Gastroesophageal sphincter (tissue), 4 donors: ENCODE measurements at places on chromosomes 5 and 9.

GRCh38 chr9:15889555-15889954 lies 336.7 kb downstream of the CCDC171 start:
- no peak for ATAC-seq

DNA sequence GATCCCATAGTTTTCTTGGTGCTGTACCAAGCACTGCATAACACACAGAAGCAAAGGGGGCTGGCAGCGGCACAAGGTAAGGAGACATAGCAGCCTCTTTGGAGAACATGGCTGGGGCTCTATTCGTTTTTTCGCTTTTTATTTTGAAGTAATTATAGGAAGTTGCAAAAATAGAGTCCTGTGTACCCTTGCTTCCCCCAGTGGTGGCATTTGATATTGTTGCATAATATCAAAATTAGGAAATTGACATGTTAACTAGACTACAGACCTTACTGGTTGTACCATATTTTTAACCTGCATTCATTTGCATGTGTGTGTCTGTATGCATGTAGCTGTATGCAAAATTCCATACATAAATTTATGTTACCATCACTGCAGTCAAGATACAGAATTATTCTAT lies 6.6 kb upstream of the UBQLN1 start:
- no peak for ATAC-seq

- ATAC-seq = no peak
Measured at GRCh38 chr5:66122379-66123034, 21.6 kb upstream of the SREK1 start.

GRCh38 chr5:112061666-112062065 lies 304.7 kb upstream of the NREP start:
- ATAC-seq = no peak

GRCh38 chr5:155046591-155046990 lies 33.0 kb downstream of the KIF4B start:
- no peak for ATAC-seq

- ATAC-seq = no peak
Measured at GRCh38 chr5:98776066-98776705, 2.7 kb downstream of the RGMB start.

- ATAC-seq = no peak
Measured at GRCh38 chr5:86557920-86558319, 59.8 kb upstream of the COX7C start.

- ATAC-seq = no peak
Measured at GRCh38 chr5:179840321-179840720, 18.3 kb downstream of the MRNIP start.

- peak; percentile 13 for ATAC-seq
Measured at GRCh38 chr5:151772029-151772845, 483 bp downstream of the G3BP1 start.

- ATAC-seq = no peak
Measured at GRCh38 chr5:122909470-122910100, 64.2 kb downstream of the SNX24 start.

- ATAC-seq = no peak
Measured at GRCh38 chr9:30197954-30198353, 2186.5 kb upstream of the ACO1 start.

- no peak for ATAC-seq
Measured at GRCh38 chr5:74009502-74009901, 383.5 kb downstream of the ARHGEF28 start.

DNA sequence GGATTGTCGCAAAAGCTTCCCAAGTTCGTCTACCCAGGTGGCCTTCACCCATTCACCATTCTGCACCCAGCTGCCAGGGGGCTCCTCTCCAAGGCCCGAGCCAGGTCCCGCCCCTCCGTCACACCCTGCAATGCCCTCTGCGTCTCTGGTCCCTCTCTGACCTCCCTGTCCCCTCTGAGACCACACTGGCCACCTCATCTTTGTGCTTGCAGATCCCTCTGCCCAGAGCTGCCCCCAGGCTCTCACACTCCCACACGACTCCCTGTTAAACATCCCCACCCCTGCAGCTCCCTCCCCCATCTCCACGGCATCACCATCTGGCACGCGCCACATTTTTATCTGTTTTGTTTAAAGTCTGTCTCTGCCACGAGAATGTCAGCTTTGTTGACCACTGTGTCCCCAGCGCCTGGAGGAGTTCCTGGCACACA lies 243.6 kb downstream of the PBX3 start:
- ATAC-seq = no peak

DNA sequence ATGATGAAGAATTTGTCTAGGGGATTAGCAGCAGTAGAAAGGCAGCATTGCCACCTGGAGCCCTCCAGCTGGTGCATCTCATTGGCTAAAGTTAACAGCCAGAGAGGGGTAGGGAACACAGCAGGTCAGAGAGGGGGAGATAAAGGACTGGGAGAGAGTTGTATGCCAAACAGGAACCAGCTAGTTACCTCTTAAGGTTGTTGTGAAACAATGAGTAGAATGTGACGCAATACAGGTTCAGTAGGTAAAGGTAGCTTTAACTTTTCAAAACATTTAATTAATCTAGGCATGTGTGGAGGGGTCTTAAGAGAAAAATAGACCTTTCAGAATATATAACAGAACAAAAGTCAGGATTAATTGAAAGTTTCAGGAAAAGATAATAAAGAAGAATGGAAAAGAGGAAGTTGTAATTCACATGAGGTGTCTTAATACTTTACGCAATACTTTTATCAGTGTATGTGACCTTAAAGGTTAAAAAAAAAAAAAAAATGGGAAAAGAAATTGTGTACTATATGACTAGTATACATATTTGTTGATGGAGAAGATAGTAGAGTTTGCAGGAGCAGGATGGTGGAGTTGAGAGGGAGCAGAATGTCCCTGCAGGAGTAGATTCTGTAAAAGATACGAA lies 14.3 kb downstream of the FBXO38 start:
- no peak for ATAC-seq

- ATAC-seq = no peak
Measured at GRCh38 chr5:138385660-138386059, 33.2 kb downstream of the KDM3B start.

GRCh38 chr9:76415731-76416130 lies 21.5 kb upstream of the RFK start:
- no peak for ATAC-seq

GRCh38 chr5:149141957-149142851 lies 911 bp downstream of the ABLIM3 start:
- peak; percentile 67 for ATAC-seq

- ATAC-seq = no peak
Measured at GRCh38 chr5:172508471-172509404, 54.4 kb upstream of the SH3PXD2B start.

DNA sequence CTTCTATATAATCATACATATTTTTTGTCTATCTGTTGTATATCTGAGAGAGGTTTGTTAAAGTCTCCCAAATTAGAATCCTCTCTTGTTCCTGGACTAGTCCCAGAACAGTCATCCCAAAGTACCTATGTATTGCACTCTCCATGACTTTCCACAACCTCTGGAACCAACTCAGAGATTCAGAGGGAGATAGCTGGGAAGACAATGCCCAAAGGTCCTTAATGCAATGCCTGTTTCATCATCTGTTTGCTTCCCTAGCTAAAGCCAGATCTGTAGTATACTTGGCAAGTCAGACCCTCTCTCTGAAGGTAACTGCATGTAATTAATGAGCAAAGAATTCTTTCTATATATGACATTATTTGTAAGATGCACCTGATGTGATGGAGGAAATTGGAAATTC lies 89.4 kb downstream of the ZNF474 start:
- no peak for ATAC-seq

DNA sequence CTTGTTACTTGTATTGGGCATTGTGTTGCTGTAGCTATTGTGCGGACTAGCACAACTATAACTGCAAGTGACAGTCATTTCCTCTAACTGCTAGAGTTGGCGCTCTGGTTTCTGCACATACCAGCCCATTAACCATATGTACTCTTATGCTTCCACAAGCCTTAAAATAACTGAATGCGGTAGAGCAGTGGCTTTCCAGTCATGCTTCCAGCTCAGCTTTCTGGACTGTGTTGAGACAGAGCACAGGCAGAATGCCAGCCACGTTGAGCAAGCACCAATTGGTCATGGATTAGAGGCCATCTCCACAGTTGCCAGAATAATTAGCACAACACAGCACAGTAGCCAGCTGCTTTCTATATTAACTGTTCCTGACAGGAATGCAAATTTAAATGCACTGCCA lies 12.2 kb downstream of the INVS start:
- ATAC-seq = peak; percentile 93

DNA sequence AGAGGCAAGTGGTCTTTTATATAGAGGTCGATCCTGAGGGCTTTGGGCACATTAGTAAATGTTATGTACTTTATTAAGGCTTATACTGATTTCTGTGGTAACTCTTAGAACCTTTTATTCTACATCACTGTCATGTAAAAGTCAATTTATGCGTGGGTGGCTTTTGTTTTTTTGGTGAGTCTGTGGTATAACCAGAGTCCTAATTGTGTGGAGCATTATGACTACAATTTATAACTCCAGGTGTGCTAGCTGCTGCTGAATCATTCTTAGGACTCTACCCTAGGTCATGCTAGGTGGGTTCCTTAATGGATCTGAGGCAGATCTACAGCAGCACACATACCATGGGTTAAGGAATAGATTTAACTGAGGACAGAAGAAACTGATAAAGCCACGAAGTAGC lies 33.9 kb upstream of the KCNN2 start:
- ATAC-seq = no peak

DNA sequence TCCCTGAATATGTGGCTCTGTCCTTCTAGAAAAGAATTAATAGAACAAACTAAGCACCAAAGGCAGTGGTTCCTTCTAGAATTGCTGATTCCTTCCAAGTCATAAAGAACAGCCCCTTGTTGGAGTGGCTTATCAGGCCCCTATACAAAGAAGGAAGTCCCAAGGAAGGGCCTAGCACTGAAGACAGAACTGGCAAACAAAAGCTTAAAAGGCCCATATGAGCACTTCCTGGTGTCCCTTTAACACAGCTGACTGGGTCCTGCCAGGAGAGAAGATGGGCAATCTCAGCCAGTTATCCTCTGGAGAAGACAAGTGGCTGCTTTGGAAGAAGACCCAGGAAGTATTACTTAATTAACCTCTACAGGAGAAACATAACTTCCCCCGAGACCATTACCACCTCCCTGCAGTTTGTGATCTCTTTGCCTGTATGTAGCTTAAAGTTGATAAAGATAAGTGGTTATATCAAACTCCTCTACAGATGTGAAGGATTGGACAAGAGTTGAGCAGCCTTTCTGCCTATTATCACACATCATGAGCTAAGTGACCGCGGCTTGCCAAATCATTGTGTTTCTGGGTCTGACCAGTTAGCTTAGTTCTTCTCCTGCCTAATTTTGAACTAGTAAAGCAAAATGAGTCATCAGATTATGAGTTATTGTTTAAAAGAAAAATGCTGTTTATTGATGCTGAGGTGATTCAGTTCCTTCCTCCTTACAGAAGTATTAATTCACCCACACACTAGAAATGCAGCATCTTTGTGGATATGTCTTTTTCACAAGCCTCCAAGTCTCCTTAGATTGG lies 13.3 kb upstream of the STING1 start:
- no peak for ATAC-seq

GRCh38 chr5:116622375-116623050 lies 47.9 kb upstream of the SEMA6A start:
- no peak for ATAC-seq

DNA sequence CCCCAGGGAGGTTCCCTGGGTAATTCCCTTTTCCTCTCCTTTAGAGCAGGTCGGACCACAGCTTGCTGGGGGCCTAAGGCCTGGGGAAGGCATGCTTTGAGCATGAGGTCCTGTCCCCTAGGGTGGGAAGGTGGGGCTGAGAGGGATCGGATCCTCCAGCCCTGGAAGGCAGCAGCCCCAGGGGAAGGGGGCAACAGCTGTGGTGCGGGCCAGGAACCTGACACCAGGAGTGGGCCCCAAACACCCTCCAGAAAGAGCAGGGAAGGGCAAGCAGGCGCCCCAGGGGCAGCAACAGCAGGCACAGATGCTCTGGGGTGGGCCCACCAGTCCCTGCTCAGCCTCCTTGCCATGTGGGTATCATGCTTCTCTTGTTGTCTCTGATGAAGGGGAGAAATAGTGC lies 3.2 kb upstream of the CORO2A start:
- ATAC-seq = no peak

DNA sequence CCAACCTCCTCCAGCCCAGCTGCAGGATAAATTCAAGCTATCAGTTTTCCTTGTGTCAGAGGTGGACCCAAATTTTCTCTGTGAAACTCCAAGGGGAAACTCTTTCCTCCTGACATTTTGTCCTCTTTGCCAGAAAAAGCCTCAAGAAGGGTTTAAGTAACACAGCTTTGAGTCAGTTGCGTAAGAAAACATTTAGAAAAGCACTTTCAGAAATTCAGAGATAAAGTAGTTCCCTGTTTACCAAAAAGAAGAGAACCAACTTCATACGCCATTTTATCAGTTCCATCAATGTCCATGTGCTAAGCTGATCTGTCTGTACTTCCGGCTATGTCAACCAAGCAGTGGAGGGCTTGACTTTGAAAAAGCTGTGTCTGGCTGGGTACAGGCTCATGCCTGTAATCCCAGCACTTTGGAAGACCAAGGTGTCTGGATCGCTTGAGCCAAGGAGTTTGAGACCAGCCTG lies 19.9 kb upstream of the SUSD1 start:
- ATAC-seq = no peak

DNA sequence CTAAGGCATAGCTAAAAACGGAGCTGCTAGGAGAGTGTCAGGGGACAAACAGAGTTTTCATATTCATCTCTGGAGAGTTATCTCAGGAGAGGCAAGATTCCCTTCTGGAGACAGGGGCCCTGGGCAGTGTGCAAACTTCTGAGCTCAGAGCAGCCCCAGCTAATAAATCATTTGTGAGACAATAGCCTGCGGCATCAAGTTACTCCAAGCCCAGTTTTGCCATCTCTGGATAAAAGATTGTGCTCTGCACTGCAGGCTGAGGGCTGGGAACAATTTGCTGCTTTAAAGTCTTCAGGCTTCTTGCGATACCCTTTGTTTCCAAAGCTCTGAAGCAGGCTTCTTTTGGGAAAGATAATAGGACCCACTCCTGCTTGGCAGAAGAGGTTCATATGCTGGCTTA lies 164.3 kb upstream of the BRINP1 start:
- no peak for ATAC-seq

DNA sequence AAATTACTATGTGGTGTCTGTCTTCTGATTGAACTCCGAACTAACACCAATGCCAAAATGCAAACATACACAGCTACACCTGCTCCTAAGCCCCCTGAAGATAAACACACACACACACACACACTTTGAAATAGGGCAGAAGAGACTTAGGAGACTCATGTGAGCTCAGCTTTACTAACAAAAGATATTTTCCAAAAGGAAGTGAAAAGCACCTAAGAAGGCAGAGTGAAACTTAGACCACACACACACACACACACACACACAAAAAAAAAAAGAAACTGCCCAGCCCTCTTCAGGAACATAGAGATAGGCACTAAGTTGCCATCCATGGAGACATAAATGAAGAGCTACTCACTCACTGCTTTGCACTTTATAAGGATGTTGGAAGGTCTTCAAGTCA lies 45.2 kb upstream of the APC start:
- no peak for ATAC-seq

GRCh38 chr5:54460181-54460919 lies 4.9 kb downstream of the HSPB3 start:
- ATAC-seq = no peak
